ENCODE measurements at places on chromosomes 4 and X. TPM values are rescaled to one million over a fixed set of nuclear protein-coding genes. Genes with fewer than 3 reads are reported as not detected.

- DNase-seq = no peak
Measured at GRCh38 chr4:109545401-109545800, 14.6 kb upstream of the MCUB start.

GRCh38 chr4:84189144-84189543 is 309.9 kb downstream of the NKX6-1 start:
- DNase-seq = no peak

SYN1 gene
- 0.88 TPM for total RNA-seq

IL2RG gene
- not detected for total RNA-seq
